ENCODE measurements at places on chromosomes 6 and 20.

DNA sequence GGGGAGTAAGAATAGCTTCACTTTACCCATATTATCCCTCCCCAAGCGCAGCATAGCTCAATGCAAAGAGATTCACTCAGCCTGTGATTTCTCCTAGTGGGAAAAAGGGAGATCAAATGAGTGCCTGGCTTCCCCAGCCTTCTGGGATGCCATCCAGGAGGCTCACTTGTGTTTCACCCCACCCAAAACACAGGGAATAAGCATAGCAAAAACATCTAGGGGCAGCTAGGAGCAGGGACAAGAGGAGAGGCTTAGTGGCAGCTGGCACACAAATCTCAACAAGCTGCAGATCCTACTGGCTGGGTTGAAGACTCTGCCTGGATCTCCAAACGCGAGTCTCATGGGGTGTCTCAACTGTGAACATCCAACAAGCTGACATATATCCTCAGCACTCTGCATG lies 715.8 kb downstream of the RNF144B start:
- DNase-seq, result no peak

- no peak for DNase-seq
Measured at GRCh38 chr6:142195862-142196541, 48.9 kb downstream of the VTA1 start.

GRCh38 chr6:27891320-27891875 lies 20.8 kb downstream of the OR2B2 start:
- DNase-seq, result no peak

- DNase-seq, result no peak
Measured at GRCh38 chr20:31906001-31906400, 35.6 kb downstream of the TTLL9 start.

DNA sequence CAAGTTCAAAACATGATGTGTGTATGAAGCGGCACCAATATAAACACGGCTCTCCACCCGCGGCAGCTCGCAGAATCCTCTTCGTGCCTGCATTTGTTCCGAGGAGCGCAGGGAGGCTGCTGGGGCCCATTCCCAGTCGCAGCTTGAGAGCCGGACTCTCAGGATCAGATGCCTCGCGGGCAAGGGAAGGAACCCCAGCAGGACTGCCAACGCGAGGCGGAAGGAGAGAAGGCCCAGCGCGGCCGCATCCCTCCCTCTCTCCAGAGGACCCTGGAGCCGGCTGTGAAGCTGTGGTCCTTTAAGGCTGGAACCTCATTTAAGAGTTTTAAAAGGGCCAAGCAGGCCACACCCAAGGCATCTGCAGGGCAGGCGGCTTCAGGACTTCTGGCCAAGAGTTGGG lies 44.2 kb upstream of the ZBP1 start:
- DNase-seq, result no peak

DNA sequence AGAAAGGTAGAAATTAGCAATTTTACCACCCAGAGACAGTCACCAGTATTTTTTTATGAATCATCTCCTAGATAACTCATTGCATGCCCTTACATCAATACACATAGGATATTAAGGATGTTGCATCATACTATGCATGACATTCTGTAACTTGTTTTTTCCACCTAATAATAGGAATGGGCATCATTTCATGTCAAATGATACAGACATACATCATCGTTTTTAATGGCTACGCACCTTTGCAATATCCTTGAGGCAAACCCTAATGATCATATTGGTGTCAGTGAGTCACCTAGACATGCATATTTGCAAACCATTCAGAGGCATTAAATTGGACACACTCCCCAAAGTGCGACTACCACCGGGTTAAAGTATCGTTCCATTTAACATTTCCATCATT lies 309.7 kb upstream of the AGPAT4 start:
- no peak for DNase-seq

- no peak for DNase-seq
Measured at GRCh38 chr20:1805816-1806215, 89.4 kb upstream of the SIRPA start.

GRCh38 chr6:18920701-18921100 lies 533.6 kb downstream of the RNF144B start:
- no peak for DNase-seq

DNA sequence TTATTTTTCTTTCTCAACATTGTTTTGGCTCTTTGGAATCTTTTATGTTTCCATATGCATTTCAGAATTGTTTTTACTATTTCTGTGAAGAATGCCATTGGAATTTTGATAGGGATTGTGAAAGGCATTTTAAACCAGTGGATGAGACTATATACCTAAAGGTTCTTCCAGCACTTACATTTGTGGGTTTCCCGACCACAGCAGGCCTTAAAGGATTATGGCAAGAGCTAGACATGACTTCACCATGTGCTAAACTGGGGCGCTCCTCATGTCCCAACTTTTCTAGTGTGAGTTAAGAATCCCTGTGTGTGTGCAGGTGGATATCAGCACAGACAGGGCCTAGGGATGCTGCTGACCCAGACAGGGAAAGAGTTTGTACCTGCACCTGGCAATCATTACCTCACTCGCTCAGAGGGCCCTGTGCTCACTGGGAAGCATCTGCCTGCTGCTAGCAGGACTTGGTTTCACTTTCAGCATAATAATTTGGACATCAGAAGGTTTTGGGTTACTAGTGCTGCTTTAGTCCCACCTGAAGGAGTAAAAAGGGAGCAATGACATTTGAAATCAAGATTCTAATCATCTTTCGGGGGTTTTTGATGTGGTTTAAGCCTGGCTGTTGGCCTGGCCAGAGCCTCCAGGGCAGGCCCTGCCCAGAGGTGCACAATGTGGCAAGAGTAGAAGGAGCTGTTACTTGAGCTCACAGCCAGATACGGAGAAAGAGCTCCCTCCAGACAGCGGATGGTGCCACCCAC lies 137.1 kb downstream of the CDC5L start:
- no peak for DNase-seq

DNA sequence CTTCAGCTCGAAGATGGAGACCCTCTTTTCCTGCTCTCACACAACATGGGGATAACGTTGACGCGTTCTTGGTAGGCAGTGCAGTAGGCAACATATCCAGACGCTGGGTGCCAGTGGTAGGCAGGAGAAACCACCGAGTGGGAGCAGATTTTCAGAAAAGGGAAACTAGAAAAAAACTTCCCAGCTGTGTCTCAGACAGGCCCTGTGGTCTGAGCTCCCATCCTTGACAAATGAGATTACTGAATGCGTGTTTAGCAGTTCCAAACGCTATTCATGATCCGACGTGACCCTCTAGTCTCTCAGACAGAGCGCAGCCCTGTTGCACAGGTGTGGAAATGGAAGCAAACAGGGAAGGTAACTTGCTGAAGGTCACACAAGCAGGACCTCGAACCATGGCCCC lies 83.9 kb upstream of the DUSP22 start:
- no peak for DNase-seq

GRCh38 chr6:149752600-149753373 lies 3.2 kb downstream of the PCMT1 start:
- DNase-seq, result no peak

DNA sequence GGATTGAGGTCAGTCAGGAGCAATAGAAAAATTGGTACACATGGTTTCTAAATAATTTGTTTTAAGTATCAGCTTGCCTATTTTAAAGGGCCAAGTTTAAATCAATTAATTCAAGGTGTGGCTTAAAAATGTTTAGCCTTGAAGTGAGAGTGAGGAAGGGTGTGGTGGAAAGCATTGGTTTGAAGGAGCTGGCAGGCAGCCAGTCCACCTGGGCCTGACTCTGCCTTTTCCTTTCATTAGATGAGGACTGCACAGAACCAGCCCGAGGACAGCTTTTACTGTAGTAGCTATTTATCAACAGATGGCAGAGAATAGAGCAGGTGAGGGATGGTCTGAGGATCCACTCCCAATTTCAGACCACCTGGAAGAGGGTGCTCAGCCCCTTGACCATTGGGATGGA lies 42.4 kb downstream of the DHX35 start:
- DNase-seq, result no peak

DNA sequence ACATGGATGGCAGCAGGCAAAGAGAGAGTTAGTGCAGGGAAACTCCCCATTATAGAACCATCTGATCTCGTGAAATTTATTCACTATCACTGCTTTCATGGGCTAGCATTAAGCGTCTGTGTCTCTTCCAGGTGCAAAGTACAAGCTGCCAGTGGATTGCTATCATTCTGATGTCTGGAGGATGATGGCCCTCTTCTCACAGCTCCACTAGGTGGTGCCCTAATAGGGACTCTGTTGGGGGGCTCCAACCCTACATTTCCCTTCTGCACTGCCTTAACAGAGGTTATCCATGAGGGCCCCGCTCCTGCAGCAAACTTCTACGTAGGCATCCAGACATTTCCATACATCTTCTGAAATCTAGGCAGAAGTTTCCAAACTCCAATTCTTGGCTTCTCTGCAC lies 347.8 kb upstream of the HS3ST5 start:
- no peak for DNase-seq

DNA sequence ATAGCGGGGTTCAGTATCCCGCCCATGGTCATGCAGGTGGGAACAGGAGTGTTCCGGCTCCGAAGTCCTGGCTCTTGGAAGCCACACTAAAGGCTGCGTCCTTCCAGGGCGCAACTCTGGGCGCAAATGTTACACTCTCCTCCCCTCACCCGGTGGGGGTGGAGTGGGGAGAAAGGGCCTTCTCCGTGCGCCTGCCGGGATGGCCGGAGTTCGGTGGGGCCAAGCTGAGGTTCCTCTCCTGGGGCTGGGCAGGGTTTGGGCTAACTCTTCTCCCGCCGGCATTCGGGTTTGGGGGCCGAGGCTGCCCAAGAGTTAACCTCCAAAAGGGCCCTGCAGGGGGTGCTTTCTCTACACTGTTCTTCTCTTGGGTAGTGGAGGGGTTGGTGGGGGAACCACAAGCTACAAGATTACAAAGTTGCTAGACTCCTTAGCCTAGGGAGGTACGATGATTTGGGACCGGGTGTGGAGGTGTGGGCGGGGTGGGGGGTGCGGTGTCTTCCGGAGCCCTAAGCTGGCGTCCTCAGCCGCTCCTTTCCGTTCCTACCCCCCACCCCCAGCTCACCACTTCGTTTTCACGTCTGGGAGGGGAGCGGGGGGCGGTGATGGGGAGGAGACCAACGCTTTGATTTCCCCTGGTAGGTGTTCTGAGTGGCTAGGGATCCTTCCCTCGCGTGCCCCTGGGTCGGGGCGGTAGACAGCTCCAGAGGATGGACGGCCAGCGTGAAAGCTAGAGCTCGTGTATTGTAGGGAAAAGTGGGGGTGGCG lies 12.3 kb downstream of the NRN1 start:
- no peak for DNase-seq

DNA sequence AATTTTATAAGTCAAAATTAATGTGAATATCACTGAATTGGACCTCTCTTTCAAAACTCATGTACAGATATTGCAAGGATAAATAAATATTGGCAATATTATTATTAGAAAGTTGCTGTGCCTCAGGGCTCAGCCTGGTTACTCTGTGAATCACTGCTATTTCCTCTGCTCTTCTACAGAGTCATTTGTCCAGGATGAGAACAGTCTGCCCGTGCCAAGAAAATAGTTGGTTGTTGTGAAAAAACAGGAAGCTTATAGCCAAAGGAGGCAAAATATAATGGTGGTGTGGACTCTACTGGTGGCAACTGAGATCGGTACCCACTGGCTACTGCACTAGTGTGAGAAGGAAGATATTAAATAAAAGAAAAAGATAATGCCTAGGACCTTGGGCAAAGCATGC lies 93.6 kb downstream of the RIMS1 start:
- DNase-seq, result no peak

DNA sequence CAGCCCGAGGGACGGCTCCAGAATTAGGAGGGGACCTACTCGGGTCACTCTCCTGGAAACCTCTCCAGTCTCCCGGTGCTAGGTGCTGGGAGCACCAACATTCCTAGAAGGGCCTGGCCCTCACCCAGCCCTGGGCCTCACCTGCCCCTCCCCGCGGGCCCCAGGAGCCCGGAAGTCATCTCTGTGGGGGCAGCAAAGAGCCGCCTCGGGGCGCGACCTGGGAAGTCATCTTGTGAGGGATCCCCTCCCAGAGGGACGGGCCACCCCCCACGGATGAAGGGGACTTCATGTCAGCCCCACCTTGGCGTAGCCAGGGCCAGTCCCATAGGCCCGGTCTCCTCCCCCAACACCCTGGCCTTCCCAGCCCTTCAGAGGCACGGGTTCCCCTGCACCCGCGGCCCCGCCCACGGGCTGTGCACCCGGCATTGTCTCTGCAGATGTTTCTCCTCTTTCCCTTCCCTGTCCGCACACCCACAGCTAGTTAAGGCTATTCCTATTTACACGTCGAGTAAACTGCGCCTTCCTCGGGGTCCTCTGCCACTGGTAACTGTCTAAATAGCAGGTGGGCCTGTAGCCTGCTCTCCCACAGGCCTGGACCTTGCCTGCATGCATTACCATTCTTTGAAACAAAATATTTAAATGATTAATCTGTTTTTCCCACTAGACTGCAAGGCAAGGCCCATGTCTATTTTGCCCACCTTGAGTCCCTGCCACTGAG lies 896 bp upstream of the RNASET2 start:
- DNase-seq, result peak; percentile 69

- DNase-seq, result no peak
Measured at GRCh38 chr6:105867821-105868220, 218.3 kb upstream of the PRDM1 start.

- DNase-seq, result peak; percentile 69
Measured at GRCh38 chr6:28863604-28864325, 60.0 kb downstream of the TRIM27 start.

- no peak for DNase-seq
Measured at GRCh38 chr6:109139109-109139508, 43.8 kb downstream of the CEP57L1 start.

DNA sequence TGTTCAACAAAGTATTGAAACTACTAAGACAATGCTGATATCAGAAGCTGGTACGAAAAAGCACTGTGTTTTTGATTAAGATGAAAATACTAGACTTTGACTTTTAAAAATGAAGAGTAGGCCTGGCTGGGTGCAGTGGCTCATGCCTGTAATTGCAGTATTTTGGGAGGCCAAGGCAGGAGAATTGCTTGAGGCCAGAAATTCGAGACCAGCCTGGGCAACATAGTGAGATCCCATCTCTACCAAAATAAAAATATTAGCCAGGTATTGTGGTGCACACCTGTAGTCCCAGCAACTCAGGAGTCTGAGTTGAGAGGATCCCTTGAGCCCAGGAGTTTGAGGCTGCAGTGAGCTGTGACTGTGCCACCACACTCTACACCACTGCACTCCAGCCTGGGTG lies 43.4 kb downstream of the TIAM2 start:
- no peak for DNase-seq

Data from GM20000 (cell line).